ENCODE measurements at places on chromosomes 4 and X.

DNA sequence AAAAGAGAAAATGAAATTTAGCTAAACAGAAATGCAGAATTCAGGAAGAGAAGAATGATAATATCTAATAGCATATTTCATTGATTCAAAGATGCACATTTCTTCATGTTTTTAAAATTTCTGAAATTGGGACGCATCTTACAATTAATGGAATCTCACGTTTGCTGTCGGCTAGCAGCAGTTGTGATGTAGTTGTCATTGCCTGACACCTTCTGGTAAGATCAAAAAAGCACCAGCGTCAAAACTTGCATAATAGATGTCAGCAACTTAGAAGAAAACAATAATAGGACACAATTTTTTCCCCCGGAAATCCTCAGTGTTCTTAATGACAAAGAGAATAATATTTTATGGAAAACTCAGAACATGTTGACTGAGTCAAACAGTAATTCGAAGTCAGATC is 29.8 kb upstream of the SLC7A3 start:
- DNase-seq: no peak

DNA sequence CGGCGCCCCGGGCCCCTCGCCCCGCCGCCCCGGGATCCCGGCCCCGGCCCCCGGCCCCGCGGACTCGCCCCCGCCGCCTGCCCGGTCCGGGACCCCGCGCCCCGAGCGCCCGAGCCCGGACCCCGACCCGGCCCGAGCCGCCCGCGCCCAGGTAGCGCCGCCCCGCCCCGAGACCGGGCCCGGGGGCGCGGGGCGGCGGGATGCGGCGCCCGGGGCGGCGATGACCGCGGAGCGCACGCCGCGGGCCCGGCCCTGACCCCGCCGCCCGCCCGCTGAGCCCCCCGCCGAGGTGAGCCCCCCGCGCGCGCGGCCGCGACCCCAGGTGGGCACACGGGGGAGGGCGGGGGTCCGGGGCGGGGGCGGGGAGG is 224 bp downstream of the FGFRL1 start:
- DNase-seq: no peak

DNA sequence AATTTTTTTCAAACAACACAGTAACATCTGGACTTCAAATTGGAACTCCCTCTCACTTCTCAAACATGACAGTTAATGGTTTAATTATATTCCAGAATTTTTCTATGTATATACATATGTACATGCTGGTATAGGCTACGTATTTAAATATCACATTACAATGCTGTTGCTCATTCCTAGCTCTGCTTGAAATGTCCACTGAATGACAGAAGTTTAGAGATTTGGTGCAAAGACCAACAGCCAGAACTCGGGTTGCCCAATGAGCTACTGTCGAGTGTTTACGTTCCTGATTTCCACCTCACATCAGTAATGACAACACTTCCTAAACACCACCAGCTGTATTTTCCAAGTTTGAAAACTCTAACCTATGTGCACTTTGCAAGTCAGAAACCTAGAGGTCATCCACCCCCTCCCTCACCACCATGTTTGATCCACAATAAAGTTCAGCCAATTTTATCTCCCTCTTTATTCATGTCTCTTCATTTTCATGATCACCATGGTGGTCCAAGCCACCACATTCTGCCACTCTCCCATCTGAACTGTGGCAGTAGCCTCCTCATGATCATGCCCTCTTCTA is 49.3 kb upstream of the RPL34 start:
- no peak for DNase-seq

GRCh38 chr4:98786866-98787265 is 128.5 kb upstream of the TSPAN5 start:
- DNase-seq: no peak

DNA sequence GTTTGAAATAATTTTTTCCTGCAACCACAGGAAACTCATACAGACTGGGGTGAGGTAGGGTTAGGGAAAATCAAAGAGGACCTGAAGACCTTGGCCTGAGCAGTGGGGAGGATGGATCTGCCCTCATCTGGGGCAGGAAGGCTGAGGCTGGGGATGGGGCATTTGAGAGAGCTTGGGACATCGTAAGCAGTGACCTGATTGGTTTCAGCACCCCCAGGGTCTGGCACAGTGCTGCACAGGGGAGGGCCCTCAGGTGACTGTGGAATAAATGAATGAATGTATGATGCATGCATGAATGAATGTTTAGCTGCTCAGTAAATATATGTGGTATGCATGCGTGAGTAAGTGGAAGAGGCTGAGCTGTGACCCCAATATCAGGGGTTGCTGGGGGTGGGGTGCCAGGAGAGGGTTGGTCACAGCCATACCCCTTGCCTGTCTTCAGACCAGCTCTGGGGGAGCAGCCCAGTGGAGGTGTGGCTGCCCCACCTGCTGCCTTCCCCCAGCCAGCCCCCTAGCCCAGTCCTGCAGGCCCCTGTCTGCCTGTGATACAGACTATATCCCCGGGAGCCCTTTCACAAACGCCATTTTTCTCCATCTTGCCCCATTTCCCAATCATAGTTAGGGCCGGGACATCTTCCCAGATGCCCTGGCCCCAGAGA is 11.0 kb upstream of the TNIP2 start:
- DNase-seq: no peak

- no peak for DNase-seq
Observed at GRCh38 chrX:25028726-25029125, 13.0 kb upstream of the ARX start.

DNA sequence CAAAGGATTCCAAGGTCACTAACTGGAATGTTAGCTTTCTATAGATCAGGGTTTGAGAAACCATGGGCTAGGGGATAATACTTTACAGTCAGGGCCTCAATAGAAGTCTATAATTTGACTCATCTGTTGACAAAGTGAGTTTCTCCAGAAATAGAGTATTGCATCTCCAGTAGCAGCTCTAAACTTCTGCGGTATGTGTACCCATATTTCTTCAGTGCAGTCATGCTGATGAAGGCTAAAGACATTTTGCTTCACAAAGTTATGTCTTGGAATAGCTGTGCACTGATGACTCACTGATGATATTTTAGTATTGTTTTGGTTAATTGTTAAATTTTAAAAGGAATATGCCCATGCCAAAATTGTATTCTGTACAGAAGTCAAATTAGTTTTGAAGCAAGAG is 464.9 kb upstream of the AMOT start:
- no peak for DNase-seq

GRCh38 chr4:83599183-83599582 is 63.3 kb downstream of the GPAT3 start:
- no peak for DNase-seq

- DNase-seq: no peak
Observed at GRCh38 chrX:103791228-103791627, 14.6 kb downstream of the PLP1 start.

DNA sequence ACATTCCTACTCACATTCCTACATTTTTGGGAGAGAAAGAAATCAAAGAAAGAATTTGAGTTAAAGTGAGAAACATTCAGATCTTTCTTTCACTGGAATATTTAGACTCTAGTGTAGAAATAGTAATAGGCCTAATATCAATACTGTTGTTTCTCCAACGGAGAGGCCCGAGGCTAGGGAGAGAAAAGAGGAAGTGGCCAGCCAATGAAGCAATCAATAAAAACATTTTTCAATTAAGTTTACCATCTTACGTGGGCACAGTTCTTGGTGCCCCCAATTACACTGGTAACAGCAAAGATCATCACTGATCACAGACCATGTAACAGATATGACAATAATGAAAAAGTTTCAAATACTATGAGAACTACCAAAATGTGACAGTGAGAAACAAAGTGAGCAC is 281.4 kb downstream of the GPM6A start:
- no peak for DNase-seq
